Activated CD4-positive, alpha-beta T cell treated with anti-CD3 and anti-CD28 coated beads, Interleukin-2, amount 50 U/mL, for 1 hour (primary cell): ENCODE measurements at places on chromosomes 2 and 18.
A peak's percentile ranks its signal among the peaks of the same experiment; 100 is the strongest.

DNA sequence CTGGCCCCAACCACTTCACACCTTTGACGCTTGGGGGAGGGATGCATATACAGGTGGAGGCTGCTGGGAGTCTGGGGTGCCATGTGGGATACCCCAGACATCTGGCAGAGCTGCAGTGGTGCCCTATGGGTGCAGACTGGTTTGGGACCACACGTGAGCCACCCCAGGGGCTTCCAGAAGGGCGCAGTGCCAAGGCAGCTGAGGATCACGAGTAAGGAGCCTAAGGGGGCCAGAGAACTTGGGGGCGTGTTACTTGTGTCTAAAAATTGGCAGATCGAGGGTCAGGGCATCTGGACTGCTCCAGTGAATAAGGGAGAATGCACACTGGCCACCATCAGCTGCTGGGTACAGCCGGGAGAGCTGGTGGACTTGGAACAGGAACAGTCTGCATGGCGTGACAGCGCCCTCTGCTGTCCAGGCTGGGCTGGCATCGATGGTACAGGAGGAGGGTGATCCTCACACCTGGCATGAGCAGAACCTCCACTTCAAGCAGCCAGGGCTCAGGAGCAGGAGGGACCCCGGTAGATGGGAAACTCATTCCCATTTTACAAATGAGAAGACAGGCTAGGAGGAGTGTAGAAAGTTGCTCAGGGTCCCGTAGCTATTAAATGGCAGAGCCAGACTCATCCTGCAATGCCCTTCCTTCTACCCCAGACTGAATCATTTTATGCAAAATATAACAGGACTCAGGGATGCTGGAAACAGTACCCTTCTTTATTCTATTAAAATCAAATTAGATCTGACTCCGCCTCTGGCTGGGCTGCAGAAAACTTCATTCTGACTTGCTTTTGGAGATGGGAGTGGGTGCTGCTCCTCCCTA, 60.4 kb downstream of the ATOH8 start:
- peak; percentile 78 for DNase-seq

- no peak for DNase-seq
Measured at GRCh38 chr2:20352581-20353216, 2.1 kb upstream of the PUM2 start.

DNA sequence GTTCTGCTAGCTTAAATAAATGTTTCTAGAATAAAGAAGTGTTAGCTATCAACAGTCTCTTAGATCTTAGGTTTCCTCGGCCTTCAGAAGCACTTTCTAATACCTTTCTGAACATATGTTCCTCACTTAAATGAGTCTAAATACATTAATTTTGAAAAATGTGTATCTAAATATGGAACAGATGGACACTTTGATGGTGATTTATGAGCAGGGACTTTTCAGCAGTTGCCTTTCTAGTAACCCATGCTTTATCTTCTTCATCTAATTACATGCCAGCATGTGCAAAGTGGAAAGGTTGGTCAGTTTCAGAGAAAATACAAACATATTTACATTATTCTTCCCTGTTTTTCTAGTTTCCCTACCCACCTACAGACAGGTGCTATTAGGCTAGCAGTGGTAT, 797.0 kb upstream of the CHAC2 start:
- DNase-seq = no peak

GRCh38 chr2:204824751-204825453, 279.6 kb downstream of the PARD3B start:
- DNase-seq = no peak

- no peak for DNase-seq
Measured at GRCh38 chr2:202717598-202718310, 83.0 kb downstream of the FAM117B start.

DNA sequence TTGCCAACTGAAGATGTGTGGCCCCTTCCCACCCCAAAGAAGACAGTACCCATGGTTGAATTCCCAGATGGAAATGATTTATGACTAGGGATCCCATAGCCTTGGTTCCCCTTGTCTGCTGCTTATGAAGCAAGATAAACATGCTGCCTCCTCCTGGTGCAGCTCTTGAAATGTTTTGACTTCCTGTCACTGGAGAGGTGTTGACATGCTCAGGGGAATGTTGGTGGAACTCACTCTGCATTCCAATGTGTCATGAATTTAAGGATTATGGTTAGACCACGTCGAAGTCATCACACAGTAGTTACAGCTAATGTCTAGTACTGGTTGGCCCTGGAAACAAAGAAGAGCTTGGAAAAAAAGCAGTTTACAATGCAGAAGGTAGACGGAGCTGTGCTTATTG, 69.0 kb upstream of the FAM110C start:
- DNase-seq = no peak

DNA sequence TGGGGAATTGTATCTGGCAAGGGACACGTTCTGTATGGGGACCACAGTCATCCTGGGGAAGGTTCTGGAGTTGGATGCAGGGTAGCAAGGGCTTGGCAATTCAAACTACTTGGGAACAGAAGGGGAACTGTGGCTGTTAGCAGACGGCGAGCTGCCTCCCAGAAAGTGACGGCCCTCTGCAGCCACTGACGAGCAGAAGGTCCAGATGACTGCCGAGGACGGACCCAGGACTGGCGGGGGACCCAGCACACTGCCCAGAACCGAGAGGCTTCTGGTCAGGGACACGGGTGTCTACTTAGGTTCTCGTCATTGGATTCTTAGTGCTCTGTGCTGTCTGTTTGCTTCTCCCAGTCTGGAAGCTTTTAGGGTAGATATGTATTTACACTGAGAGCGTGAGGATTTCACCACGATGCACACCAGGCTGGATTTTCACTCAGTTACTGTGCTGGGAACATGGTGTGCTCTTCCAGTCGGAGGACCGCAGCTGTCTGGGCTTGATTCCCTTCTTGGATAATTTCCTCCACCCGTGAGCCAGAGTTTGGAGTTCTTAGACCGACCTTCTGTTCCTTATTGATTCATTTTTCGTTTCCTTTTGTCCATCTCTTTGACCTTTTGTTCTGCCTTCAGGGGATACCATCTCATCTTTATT, 13.4 kb downstream of the GPR35 start:
- no peak for DNase-seq

GRCh38 chr2:73914667-73915066, 12.0 kb upstream of the DGUOK start:
- no peak for DNase-seq

DNA sequence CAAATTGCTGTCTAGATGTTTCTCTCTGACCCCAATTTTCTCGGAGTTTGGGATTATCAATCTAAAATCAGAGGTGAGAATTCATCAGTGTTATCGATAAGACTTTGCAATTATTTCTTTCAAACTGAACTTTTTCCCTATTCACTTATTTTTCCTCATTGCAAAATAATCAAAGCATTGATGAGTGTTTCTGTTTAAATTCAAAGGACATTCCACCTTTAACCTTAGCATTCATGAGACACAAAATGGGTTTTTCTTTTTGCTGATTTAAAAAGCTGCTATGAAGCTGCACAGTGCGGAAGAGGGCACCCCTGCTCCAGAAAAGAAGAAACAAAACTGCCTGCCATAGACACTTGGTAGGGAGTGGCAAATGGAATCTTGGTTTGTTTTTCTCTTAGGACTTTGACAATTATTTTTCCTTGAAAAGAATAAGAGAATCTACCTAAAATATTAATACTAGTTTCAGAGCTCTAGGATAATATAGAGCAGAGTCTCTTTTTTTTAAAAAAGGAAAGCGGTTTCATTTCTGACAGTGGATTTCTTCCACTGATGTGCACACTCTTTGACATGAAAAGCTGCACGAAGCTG, 203.4 kb downstream of the TGIF1 start:
- DNase-seq = no peak

DNA sequence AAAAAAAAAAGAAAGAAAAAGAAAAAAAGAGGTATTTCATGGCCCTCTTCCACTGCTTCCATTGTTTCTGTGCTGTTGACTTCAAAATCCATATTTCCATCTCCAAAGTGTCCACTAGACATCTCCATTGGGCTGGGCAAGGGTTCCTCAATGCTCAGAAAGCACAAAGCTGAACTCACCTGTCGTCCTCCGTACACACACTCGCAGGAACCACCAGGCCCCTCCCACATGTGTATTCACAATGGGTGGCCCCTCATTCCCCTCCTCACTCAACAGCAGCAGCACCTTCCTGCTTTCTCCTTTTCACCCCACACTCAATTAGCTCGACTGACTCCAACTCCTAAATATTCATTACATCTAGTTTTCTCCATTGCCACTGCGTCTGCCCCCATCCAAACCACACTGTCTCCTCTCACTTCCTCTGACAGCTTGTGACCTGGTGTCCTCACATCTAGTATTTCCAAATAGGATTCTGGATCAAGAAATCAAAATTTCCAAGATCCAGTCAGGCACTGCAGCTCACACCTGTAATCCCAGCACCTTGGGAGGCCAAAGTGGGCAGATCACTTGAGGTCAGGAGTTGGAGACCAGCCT, 25.2 kb downstream of the OSBPL1A start:
- no peak for DNase-seq

- DNase-seq = no peak
Measured at GRCh38 chr2:195338856-195339255, 318.2 kb upstream of the SLC39A10 start.

DNA sequence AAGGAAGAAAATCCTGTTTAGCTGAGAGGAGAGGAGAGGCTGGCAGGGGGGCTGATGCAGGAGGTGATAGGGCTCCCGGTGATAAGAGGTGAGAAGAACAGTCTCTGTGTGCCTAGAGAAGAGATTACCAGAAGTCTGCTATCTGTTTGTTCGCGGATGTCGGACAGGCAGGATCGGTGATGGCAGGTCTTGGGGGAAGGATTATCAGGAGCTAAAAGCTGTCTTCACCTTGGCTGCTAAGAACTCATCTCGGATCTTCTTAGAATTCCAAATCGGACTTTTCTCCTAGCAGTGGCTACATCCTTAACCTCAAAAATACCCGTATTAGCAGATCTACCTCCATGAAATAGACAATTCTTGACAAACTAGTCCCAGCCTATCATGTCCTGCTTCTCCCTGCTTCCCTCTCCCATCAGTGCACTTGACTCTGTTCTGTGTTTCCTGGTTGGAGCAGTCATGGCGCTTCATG, 282.1 kb upstream of the TRIB2 start:
- no peak for DNase-seq

GRCh38 chr18:8747440-8747937, 42.1 kb downstream of the MTCL1 start:
- no peak for DNase-seq

- no peak for DNase-seq
Measured at GRCh38 chr2:105409717-105410116, 10.9 kb upstream of the FHL2 start.

GRCh38 chr18:4193086-4193485, 262.0 kb downstream of the DLGAP1 start:
- DNase-seq = no peak

DNA sequence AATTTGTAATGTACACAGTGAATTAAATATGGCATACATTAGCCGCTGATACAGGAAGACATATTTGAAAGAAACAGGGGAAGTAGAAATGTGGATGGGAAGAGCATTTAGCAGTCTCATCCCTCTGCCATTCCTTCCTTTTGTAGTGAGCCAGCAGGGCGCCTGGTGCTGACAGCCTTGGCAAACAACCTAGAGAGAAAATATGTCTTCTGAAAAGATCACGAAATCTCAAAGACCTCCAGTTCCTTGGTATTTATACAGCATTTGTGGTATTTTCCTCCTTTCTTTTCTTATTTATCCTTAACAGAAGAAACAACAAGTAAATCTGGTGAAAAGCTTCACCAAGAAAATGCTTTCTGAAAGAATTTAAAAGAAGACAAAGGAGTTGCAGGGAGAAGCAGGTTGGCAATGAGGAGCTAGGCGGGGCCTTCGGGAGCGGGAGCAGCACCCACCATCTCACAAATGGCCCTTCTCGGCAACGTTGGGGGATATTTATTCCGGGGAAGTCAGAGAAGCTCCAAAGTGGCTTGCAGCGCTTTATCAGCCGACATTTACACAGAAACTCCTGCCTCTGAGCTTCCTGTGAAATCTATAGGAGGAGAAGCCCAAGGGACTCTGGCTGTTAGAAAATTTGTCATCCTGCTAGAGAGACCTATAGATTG, 406.1 kb upstream of the NRP2 start:
- no peak for DNase-seq

- no peak for DNase-seq
Measured at GRCh38 chr2:128311216-128311754, 7.4 kb downstream of the HS6ST1 start.

GRCh38 chr2:59903994-59904544, 649.4 kb downstream of the BCL11A start:
- DNase-seq = no peak
